ENCODE measurements at places on chromosomes 11 and 22. TPM values are rescaled to one million over a fixed set of nuclear protein-coding genes. Genes with fewer than 3 reads are reported as not detected.

Gene CECR2
- 0.15 TPM for total RNA-seq

DNA sequence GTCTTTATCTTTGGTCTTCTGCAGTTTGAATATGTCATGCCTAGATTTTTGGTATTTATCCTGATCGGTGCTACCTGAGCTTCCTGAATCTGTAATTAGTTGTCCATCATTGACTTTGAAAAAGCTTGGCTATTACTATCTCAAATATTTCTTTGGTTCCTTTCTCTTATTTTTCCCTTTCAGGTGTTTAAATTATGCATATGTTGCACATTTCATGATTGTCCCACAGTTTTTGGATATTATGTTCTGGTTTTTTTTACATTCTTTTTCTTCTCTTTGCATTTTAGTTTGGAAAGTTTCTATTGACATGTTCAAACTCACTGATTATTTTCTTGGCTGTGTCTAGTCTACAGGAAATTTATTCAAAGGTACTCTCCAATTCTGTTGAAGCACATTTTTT is 840.3 kb upstream of the LRRC4C start:
- no peak overlapping the region for H3K4me3 ChIP-seq
- H3K36me3 ChIP-seq, result no peaks in the 10 kb centered on the region
- no peaks in the 10 kb centered on the region for H3K27me3 ChIP-seq
- H3K27ac ChIP-seq, result no peak overlapping the region
- no peak for DNase-seq
- no peaks in the 10 kb centered on the region for H3K4me1 ChIP-seq

- H3K27me3 ChIP-seq, result peaks cover 38% of the 10 kb centered on the region
- DNase-seq, result no peak
- H3K4me1 ChIP-seq, result no peaks in the 10 kb centered on the region
- H3K4me3 ChIP-seq, result no peak overlapping the region
Measured at GRCh38 chr11:107733518-107733917, 21.7 kb upstream of the SLN start.

Gene SHISAL1
- total RNA-seq, result not detected

GRCh38 chr11:15947681-15948648 is 408.4 kb downstream of the SOX6 start:
- no peaks in the 10 kb centered on the region for H3K36me3 ChIP-seq
- H3K27me3 ChIP-seq, result no peaks in the 10 kb centered on the region

Data from activated CD4-positive, alpha-beta T cell treated with anti-CD3 and anti-CD28 coated beads, Interleukin-2, amount 10 ng/mL, durations not matched to agents 7 days and 5 days (primary cell).